ENCODE measurements at places on chromosomes 5 and 9. TPM values are rescaled to one million over a fixed set of nuclear protein-coding genes. Genes with fewer than 3 reads are reported as not detected.

CEL gene
- total RNA-seq: 0.60 TPM

SEMA6A gene
- 0.54 TPM for total RNA-seq

PCDHGC3 gene
- 167 TPM for total RNA-seq

ESM1 gene
- total RNA-seq: 12.9 TPM

POC5 gene
- total RNA-seq: 4.6 TPM

CFAP90 gene
- not detected for total RNA-seq

EIF4EBP3 gene
- total RNA-seq: 3.4 TPM

PCDHGB6 gene
- 0.71 TPM for total RNA-seq

SAXO1 gene
- not detected for total RNA-seq

RANBP3L gene
- total RNA-seq: not detected

C5orf52 gene
- not detected for total RNA-seq

C5orf63 gene
- 1.8 TPM for total RNA-seq

KCNN2 gene
- 14.0 TPM for total RNA-seq

DNA sequence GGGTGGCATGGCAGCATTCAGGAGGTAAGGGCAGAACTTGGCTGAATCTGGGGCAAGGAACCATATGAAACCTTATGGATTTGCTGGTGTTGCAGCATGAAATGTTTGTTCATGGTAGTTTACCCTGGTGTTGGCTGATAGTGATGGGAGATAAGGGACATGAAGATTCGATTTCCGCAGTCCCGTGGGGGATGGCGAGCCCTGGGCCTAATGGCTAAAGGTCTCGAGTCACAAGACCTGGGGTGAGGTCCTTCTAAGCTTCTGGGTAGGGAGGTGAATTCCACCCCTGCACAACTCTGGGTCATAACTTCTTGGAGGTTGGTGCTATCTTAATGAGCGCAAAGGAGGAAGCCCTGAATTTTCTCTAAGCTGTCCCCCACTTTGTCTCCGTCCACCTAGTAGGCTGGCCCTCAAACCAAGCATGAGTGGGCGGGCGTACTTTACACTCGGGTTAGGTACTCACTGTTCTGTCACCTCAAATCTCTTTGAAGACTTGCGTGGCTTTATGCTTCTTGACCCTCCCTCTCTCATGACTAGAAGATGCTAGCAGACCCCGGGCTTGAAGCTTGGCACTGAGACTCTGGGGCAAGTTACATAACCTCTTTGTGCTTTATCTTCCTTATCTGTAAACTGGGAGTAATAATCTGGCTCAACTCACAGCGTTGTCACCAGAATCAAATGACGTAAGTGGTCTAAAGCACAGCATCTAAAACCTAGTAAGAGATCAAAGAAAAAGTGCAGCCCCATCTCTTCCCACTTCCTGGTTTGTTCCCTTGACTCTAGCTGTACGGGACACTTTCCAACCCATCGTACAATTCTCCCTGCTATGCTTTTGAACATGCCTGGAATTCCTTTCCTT, 72.5 kb downstream of the BASP1 start:
- DNase-seq: no peak

GRCh38 chr9:6723881-6724420, 33.8 kb upstream of the KDM4C start:
- DNase-seq: no peak

GRCh38 chr5:38563624-38564023, 7.2 kb upstream of the LIFR start:
- no peak for DNase-seq

GRCh38 chr9:115808108-115808507, 345.5 kb upstream of the PAPPA start:
- no peak for DNase-seq

GRCh38 chr9:127341152-127341551, 55.8 kb upstream of the SLC2A8 start:
- no peak for DNase-seq

- DNase-seq: no peak
These were observed 372.5 kb upstream of the WWC1 start for GRCh38 chr5:167918813-167919483.

DNA sequence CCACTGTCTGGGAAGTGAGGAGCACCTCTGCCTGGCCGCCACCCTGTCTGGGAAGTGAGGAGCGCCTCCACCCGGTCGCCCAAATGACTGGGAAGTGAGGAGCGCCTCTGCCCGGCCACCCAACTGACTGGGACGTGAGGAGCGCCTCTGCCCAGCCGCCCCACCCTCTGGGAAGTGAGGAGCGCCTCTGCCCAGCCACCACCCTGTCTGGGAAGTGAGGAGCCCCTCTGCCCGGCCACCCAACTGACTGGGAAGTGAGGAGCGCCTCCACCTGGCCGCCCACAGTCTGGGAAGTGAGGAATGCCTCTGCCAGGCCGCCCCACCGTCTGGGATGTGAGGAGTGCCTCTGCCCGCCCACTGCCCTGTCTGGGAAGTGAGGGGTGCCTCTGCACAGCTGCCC, 32.9 kb downstream of the SAXO1 start:
- DNase-seq: no peak

DNA sequence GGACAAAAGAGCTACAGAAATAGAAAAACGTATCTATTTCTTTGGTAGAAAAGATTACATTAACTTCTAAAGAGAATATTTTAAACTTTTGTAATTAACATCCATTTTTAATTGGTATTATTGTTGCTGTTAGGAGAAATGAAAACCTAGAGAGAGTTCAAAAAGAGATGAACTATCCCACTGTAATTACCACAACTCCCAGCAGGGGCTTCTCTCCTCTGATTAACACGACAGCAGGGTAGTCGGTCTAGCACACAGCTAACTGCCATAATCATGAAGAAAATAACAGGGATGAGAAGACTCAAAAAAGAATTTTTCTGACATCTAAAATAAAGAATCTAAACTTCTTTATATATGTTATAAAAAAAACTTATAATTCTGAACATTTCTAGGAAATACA, 86.2 kb upstream of the CDH9 start:
- DNase-seq: peak; percentile 19

DNA sequence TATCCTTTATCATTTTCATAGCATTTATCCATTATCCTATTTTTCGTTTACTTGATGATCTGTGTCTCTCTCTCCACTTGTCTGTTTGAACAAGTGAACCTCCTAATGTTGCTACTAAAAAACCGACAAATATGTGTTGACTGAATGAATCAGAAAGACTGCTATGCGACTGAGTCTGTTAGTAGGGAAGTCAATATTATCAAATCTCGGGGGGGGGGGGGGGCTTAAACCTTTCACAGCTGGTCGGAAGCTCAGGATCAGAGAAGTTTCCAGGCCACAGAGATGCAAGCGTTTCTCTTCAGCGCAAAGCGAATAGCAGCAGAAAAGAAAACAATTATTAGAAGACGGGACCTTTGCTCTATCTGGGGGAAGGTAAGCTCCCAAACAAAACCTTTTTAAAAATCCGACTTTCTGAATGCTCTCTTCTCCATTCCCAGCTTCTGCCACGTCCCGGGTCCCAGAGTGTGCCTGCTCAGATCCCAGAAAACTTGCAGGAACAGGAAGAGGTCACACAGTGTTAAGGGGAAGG, 412 bp downstream of the RIOK2 start:
- DNase-seq: no peak

DNA sequence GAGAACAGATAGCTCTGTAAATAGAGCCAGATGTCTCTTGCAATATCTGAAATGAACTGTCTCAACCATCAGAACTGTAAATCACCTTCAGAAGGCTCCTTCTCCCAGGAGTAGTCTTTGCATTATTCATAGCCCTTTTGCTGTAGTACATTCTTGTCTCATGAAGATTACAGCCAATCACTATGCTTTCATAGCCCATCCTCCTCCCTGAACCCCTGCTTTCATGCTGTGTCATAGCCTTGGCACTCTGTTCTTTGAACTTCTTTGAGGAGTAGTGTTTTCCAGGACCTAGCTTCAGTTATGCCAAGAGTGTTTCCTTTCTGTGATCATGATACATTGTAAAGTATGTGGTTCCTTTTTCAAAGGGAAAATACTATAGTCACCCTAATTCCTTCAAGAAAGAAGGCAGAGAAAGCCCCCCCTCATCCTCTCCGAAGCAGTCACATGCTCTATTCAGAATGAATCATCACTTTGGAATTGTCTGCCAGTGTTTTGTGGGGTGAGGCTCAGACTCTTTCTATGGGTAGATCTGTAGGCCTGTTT, 61.1 kb downstream of the GRIA1 start:
- DNase-seq: peak; percentile 96

- peak; percentile 93 for DNase-seq
These were observed 206.6 kb downstream of the PALM2AKAP2 start for GRCh38 chr9:109986521-109986991.

GRCh38 chr9:97850746-97851445, 2.1 kb upstream of the FOXE1 start:
- DNase-seq: no peak

- no peak for DNase-seq
These were observed 2369.4 kb upstream of the ACO1 start for GRCh38 chr9:30015073-30015472.

GRCh38 chr5:96778409-96778808, 29.3 kb downstream of the ERAP1 start:
- no peak for DNase-seq

DNA sequence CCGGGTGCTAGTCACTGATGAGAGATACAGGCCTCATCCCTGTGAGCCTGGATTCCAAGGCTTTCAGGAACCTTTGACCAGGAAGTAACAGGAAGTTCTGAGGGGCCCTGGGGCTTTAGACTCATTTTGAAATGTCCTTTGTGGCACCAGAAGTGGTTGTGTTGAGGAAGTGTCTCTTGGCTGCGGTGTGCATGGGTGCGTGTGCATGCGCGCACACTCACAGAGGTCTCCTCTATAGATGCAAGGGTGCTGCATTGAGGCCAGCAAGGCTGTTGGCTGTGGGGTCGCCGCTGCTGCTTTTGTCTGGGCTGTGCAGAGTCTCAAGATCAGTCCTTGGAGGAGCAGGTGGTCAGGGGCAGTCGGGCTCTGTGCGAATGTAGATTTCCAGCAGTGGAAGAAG, 7.6 kb downstream of the RAB24 start:
- DNase-seq: no peak

GRCh38 chr5:98095072-98095471, 678.4 kb upstream of the RGMB start:
- no peak for DNase-seq

DNA sequence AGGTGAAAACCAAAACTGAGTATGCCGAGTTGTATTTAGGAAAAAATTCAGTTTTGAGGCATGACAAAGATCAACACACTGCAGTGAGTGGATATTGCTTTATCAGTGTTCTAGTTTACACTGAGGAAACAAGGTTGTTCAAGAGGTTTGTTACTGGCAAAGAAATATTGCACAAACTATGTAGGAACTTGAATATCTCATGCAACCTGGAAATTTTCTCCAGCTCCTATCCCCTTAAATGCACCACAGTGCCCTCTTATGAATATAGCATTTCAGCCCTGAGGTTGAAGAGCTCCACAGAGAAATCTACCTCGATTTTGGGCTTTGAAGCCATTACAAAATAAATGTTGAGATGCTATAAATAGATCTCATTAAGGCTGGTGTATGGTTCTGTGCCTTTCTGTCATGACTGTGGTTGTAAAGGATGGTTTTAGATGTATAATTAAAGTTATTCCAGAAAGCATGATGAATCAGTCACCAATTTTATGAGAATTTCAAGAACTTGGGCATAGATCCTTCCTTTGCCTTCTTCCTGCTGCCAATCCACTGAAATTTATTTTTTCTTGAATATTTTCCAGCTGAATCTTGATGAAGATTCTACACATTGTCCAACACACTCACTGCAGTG, 159.3 kb downstream of the SPATA31D1 start:
- peak; percentile 53 for DNase-seq

DNA sequence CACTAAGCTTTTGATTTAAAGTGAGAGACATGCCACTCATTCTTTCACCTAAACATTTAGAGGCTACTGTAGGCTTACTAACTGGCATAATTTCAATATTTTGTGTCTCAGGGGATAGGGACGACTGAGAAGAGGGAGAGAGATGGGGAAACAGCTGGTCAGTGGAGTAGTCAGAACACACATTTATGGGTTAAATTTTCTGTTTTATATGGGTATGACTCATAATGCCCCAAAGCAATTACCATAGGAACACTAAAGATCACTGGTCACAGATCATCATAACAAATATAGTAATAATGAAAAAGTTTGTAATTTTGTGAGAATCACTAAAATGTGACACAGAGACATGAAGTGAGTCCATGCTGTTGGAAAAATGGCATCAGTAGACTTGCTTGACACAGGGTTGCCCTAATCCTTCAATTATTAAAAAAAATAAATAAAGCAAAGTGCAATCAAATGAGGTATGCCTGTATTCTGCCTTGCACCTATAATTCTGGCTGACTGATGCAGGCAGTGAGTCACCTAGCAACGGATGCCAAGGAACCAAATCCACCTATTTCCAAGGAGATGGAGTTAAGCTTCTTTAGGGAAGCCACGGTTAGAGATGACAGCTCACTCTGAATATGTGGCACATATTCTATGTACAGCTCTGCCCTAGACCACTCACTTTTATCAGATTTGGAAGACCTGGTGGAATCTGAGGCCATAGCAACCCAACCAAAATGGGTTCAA, 166.1 kb downstream of the MARCHF11 start:
- no peak for DNase-seq

DNA sequence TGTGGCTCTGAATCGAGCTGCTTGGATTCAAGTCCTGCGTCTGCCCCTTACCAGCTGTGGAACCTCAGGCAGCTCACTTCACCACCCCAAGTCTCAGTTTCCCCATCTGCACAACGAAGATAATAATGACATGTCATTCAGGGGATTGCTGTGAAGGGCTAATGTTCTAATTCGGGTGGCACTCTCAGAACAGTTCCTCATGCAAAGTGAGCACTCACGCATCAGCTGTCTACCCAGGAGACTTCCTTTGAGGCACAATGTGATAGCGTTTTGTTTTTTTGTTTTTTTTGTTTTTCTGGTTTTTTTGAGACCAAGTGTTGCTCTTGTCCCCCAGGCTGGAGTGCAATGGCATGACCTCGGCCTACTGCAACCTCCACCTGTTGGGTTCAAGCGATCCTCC, 56.4 kb downstream of the NTNG2 start:
- DNase-seq: no peak

DNA sequence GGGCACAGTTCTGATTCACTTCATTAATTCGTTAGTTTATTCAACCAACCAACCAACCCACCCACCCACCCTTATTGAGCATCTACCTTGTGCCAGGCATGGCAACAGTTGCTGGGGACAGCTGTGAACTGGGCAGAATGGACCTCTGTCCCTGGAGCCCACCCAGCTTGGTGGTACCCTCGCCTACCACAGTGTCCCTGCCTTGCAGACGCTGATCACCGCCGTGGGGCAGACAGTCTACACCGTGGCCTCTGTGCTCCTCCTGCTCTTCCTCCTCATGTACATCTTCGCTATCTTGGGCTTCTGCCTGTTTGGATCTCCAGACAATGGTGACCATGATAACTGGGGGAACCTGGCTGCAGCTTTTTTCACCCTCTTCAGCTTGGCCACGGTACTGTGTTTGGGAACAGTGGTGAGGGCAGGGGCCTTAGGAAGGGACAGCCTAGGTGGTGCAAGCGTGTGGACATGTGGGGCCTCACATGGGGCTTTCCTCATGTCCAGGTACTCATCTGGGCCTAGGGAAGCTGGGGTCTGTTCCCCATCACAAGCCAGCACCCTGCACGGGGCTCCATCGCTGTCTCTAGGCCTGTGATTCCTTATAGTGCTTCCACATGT, 26.2 kb downstream of the PITX1 start:
- DNase-seq: no peak
